ENCODE measurements at places on chromosomes 5 and 9.

DNA sequence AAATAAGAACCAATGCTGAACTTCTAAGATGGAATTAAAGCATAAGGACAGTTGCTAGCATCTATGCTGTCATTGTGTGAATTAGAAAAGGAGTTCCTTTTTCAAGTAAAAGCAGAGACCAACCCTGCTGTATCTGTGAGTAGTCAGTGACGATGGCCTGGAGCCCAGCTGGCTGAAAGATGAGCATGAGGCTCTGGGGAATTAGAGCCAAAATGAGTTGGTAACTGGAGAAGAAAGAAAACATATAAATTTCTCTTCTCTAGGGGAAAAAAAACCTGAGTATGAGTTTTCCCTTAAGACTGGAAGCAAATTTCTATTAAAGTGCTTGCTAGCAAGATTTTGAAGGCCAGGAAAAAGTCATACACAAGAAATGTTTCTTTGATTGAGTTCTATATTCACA, 1.6 kb upstream of the SPZ1 start:
- DNase-seq = no peak

- DNase-seq = no peak
Observed at GRCh38 chr5:122114501-122114900, 14.8 kb upstream of the ZNF474 start.

DNA sequence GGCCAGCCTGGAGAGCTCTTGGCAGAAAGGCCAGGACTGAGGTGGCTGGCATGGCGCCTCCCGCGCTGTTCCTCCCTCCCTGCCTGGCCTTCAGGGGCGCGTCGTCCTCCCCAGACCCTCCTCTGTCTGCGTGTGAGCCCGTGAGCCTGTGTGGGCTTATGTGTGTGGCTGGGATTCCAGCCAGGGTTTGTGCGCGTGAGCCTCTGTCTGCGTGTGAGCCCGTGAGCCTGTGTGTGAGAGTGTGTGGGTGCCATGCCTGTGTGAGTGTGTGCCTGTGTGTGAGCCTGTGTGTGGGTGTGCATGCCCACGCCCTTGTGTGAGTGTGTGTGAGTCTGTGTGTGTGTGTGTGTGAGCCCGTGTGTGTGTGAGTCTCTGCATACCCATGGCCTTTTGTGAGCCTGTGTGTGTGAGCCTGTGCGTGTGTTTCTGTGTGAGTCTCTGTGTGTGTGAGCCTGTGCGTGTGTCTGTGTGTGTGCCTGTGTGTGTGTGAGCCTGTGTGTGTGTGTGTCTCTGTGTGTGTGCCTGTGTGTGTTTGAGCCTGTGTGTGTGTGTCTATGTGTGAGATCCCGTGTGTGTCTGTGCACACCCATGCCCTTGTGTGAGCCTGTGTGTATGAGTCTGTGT, 13.0 kb downstream of the RXRA start:
- DNase-seq = no peak

DNA sequence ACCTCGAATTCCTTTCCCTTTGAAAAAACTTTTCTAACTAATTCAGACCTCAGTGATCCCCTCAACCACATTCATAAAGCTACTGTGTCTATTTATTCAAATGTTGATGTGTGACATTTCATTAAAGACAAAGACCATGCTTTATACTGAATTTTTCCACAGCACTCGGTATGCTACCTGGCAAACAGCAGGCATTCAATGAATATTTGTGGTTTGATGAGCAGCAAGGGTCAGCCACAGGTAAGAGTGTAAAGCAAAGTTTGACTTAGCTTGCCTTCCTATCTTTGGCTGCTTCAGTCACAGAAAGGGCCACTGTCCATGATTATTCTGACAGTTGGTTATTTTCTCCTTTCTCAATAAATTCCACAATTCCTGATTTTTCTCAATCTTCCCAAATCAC, 5.1 kb upstream of the CDC42SE2 start:
- no peak for DNase-seq

- no peak for DNase-seq
Observed at GRCh38 chr9:26335116-26335515, 557.5 kb downstream of the CAAP1 start.

- DNase-seq = no peak
Observed at GRCh38 chr5:78005021-78005785, 229.1 kb upstream of the TBCA start.

DNA sequence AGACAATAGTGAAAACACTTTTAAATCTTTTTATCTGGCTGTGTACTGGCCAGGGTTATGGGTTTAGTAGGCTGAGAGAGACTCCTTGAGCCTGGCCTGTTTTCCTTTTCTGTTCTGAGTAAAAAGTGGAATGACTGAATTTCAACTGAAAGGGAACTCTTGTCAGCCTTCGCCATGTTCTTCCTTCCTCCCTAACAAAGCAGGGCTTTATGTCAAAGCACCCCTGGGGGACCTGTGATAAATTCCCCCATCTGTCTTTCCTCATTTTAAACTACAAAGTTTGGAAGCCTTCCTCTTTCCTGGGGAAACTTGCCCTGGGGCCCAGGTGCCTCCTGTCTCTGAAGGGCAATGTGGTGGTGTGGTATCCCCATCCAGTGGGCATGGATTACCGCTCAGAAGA, 29.7 kb downstream of the LARP1 start:
- DNase-seq = no peak

DNA sequence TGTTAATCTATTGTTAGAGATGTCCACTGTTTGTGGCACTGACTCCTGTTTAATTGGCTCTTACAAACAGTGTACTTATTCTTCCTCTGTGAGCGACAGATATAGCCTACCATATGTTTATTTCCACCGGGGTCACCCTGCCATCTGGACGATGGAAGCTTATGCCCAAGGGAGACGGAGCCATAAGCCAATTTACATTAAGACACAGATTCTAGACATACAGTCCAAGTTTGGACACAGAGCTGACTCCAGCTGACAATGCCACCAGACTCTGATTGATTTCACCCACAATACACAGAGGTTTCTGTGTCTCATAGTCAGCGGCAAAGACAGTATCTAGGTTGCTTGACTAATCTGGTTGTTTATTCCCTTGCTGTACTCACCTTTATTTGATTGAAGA, 198.9 kb downstream of the ENC1 start:
- DNase-seq = no peak

GRCh38 chr9:133119846-133120500, 1.1 kb downstream of the RALGDS start:
- no peak for DNase-seq

GRCh38 chr5:32713770-32714381, 2.8 kb downstream of the NPR3 start:
- no peak for DNase-seq

All from omental fat pad (tissue), 4 donors.